NCI-H1048 (cell line): ENCODE measurements at places on chromosomes 5 and 9.

DNA sequence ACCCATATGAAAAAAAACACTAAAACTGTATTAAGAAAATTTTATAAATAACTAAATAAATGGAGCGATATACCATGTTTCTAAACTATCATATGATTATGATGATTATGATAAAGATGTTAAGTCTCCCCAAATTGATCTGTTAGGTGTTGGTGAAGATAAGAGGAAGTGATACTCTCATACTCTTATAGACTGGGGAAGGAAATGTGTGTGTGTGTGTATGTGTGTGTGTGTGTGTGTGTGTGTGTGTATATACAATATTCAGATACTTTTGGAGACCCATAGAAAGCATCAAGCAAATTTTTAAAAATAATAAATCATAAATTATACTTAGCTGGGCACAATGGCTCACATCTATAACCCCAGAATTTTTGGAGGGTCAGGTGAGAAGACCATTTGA is 62.9 kb downstream of the TMEM232 start:
- no peak for DNase-seq

GRCh38 chr9:23672151-23672550 is 153.9 kb downstream of the ELAVL2 start:
- no peak for DNase-seq

GRCh38 chr5:175282611-175283225 is 161.3 kb downstream of the DRD1 start:
- DNase-seq = no peak

DNA sequence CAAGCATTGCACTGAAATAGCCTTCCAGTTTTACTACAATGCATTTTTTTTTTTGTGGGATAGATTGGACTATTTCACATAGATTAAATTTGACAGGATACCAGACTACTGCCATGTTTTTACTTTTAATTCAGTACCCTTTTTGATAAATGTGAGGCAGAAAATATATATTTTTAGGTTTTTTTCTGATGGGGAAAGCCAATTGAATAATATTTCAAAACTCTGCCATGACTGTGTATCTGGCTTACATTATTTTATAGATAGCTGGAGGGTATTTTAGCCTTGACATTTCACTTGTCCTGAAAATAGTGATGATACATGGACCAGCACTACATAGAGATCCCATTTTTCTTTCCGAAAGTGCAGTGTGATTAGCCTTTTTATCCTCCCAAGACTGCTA is 133.5 kb upstream of the PRR16 start:
- DNase-seq = no peak

- DNase-seq = no peak
Measured at GRCh38 chr5:81922854-81923279, 49.0 kb upstream of the ATG10 start.

- no peak for DNase-seq
Measured at GRCh38 chr9:82526577-82526976, 536.4 kb downstream of the RASEF start.

- DNase-seq = no peak
Measured at GRCh38 chr9:21607576-21607975, 125.5 kb upstream of the IFNE start.

- no peak for DNase-seq
Measured at GRCh38 chr5:80967500-80968181, 7.5 kb downstream of the RASGRF2 start.

GRCh38 chr5:180401229-180401907 is 48.2 kb upstream of the GFPT2 start:
- DNase-seq = no peak

DNA sequence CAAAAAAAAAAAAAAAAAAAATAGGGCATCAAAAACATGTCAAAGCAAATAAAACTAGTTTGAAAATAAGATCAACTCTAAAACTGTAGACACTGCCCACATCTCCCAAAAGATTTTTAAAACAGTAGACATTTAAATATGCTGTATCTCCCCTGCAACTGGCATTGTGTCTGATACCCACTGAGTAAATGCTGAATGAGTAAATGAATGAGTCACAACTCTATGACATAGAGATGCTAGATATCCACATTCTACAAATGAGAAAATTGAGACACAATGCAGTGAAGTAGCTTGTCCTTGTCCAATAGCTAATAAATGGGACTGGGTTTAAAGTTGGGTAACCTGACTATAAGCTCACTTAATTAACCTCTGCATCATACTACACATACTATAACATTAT is 14.1 kb upstream of the MAP1B start:
- DNase-seq = no peak

DNA sequence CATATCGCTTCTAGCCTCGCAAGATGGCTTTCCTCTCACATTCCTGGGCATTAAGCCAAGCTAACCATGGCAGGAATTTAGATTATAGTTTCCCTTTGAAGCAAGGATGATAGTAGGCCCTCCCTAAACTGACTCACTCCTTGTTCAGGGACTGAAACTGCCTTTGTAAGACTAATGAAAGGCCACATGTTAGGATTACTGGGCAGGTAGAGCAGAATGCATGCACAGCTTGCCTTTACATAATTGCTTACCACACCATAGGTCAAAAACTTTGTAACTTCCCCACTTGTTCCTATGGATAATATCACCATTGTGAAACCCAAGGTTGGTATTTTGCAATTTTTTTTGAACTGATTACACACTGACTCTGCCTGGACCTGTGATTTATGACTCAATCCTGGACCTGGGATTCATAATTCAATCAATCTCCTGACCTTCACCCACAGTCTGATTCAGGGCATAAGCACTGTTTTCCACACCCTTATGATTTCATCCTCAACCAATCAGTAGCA is 41.0 kb upstream of the PRDM9 start:
- no peak for DNase-seq

DNA sequence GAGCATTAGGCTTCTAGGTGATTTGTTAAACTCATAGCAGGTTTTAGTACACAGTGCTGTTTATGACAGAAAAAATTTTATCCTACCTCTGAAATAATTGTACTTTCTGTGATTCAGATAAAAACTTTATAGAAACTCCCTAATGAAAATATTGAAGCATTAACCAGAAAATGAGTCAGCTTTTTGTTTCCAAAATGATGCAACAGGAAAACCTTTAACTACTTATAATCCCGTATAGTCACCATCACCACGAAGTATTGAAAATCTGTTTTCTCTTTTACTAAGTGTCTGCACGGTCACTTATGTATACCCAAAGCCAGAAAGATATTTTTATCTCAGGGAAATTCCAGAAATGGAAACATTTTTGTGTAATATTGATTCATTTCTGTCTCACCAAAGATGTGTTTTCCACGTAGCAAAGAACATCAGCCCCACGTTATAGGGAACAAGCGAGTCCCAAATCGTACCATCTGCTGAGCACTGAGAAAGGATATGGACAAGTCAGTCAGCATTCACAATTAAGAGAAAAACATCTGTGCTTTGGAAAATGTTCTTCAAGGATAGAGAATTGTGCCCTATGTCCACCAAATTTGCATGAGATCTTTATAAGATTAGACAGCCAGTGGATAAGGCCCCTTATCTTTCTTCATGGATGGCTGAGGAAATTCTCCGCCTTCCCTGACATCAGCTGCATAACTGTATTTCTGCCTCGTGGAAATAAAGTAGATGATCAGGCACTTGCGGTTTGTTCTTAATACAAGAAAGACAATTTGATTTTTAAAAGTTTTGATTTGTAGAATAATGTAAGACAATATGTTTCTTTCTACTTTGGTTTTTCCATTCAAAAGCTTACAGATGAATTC is 41.9 kb downstream of the TNFAIP8 start:
- no peak for DNase-seq

DNA sequence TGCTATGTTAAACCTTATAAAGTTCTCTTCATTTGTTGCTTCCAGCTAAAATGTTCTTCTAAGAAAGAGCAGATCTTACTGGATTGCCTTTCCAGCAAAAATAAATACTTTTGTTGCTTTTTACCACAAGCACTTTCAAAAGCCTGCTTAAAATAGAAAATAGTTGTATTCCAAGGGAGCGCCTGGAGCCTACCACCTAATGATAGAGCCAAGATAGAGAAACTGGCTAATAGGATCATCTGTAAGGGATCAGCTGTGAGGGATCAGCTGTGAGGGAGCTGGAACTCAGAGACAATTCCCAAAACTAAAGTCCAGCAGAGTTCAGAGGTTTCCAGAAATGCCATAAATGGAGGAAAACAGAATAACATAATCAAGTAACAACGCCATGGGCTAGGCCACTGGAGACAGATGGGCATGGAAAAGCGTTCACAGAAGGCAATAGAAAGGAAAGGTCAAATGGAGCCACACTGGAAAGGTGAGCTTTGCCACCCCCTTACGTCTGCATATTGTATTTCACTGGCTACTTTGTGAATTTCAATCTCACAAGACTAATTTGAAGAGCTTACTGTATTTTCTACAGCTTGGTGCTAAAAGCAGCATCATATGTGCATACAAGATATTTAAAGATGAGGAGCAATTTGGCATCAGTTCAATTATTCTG is 140.6 kb upstream of the TLE4 start:
- no peak for DNase-seq

- no peak for DNase-seq
Measured at GRCh38 chr5:98940581-98940980, 11.8 kb upstream of the CHD1 start.
